ENCODE measurements at places on chromosomes 11 and 22.
A peak's percentile ranks its signal among the peaks of the same experiment; 100 is the strongest.

GRCh38 chr11:95147364-95147905, 57.8 kb downstream of the ENDOD1 start:
- no peak for DNase-seq

- no peak for DNase-seq
Observed at GRCh38 chr11:114063149-114063828, 3.8 kb downstream of the ZBTB16 start.

DNA sequence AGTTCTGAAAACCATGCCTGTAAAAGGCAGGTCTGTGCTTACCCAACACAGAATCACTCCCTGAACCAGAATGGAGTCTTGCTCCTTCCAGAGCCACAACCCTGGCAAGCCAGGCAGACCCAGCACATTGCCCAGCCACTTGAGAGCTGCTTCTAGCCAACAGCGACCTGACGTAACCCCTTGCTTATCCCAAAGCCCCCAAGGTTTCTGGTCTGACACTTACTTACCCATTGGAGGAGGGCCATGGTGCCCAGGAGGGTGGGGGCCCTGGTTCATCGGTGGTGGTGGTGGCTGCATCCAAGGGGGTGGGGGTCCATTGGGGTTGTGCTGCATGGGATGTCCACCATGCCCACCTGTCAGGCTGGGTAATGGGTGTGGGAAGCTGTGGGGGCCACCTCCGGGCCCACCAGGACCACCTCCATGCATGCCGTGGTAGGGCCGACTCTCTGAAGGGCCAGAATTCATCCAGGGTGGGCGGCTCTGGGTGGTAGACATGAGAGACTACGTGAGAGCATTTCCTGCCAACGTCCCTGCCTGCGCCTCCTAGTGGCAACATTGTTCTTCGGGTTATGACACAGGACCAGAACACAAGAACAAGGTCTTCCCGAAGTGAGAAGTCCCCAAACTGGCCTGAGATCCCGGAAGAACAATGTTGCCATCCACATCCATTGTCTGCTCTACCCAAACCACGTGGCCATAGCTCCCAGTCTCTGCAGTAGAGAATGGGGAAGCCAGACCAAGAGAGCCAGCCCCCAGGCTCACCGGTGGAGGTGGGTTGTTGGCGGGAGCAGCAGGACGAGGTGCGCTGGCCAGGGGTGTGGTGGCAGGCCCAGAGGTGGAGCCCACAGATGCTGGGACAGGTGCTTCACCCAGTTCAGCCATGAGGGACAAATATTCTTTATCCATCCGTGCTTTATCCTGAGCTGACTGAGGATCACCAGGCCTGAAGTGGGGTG, 7.8 kb upstream of the PYGM start:
- peak; percentile 50 for DNase-seq

GRCh38 chr11:77346906-77347603, 45.6 kb upstream of the GDPD4 start:
- DNase-seq, result no peak

- DNase-seq, result no peak
Observed at GRCh38 chr11:45275828-45276227, 10.3 kb downstream of the SYT13 start.

GRCh38 chr11:70854901-70855556, 397.3 kb downstream of the SHANK2 start:
- peak; percentile 92 for DNase-seq

DNA sequence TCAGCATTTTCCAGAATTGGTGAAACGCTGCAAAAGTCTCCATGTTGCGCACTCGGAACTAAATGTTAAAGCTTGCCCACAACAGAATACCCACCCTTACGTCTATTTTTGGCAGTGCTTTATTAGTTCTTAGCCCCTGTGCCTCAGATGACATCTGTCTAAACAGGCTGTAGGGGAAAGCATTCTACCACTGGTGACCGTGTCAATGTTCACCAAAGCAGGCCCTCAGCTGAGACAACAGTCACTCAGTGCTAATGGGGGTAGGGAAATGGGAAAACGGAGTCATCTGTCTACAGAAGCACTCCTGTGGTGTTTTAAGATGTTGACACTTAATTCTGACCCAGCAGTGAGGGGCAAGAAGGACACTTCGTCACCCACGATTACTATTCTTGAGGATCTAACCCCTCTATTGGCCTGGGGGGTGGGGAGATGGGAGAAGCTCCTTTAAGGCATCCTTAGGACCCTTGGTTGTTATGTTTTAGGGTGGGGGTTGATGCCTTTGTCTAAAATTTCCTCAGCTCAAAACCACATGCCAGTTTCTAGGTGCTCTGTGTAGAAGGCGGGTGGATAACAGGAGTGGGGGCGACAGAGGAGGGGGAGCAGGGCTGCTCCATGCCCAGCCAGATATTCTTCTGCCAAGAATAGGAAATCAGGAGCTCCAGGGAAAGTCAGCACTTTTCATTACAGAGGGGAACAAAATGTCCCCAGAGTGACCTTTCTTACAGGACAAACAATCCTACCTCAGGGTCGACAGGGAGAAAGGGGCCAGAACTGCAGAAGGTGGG, 15.6 kb upstream of the MFRP start:
- no peak for DNase-seq

DNA sequence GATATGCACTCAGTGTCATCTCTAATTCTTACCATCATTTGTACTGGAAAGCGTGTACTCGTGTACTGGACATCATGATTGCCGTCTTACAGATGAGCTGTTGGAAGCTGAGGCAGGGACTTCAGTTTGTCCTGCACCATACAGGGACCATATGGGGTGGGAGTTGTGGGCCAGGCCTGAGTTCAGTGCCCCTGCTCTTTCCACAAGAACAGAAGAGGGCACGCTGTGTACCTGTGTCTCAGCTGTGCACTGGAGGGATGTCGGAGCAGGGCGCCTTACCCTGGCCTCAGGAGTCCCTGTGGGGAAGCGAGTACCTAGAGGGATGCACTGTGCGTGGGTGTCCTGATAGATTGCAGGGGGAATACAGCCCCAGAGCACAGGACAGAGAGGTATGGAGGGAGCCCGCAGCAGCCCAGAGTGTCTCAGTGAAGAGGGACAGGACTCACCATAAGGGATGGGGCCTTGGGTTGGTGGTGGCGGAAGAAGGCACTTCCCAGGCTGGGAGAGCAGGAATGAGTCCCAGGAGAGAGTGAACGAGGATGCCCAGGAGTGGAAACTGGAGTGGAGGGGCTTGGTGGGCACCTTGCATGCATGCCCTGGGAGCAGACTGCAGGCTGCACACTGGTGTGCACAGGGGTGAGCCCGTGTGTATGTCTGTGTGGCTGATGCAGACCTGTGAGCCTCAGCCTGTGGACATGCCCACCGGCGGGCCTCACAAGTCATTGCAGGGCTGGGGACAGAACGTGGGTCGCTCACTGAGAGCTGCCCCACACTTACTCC, 329.7 kb downstream of the TBC1D22A start:
- DNase-seq, result no peak

- DNase-seq, result no peak
Observed at GRCh38 chr22:23272371-23272770, 92.1 kb downstream of the BCR start.

DNA sequence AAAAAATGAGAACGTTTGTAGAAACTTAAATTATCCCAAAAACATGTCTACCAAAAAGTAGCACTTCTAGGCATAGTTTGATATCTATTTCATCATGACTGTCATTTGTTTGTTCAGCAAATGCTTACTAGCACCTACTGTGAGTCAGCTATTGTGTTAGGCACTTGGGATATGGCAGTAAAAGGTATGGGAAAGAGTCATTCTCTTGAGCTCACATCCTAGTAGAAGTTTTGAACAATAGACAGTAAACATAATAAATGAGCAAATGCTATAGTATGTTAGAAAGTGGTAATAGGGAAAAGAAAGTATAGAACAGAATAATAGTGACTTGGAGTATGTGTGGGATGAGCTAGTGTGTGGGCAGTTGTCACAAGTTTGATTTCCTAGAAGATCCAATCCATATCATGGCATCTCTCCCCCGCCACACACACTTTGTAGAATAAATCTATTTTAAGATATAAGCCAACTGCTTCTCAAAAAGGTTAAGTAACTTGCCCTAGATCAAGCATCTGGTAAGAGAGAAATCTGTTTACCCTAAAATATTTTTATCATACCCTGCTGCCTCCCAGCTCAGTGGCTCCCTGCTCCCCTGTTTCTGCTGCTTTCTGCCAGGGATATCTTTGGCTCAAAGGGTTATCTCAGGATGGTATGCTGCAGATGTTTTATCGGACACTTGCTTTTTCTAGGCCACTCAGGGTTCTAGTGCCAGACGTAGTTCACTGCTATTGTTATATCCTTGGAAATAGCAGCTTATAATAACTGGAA, 129.7 kb downstream of the NCAM1 start:
- peak; percentile 32 for DNase-seq

DNA sequence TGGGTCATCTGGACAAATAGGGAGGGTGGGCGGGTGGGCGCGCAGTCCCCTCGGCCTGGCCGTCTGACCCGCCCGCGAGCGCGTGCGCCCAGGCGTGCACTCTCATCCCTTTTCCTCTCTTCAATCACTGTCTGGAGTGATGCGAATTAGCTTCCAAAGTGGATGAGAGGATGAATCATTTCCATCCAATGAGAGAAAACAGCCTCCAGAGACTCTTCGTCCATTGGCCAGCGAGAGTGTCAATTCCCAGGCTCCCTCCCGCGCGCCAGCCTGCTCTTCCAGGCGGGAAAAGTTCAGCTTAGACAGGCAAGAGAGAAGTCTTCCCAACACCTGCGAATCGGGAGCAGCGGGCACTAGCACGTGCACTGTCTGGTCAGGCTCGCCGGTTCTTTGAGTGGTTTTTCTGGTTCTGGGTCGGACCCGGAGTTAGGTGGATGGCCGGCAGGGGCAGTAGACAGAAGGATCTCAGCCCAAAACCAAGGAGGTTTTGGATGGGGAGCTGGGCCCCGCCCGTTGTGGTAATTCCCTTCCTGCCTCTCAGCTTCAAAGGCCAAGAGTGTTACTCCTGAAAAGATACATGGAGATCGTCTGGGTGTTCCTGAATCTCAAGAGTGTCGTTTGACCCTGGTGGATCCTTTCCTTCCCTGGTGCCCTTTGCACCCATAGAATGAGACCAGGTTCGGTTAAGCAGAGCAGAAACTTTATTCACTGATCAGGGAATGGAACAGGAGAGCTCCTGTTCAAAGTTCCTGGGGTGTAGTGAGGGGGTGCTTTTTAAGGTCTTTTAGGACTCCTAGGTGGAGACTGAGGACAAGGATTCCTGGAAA, 33.4 kb upstream of the GLYATL1 start:
- peak; percentile 89 for DNase-seq

DNA sequence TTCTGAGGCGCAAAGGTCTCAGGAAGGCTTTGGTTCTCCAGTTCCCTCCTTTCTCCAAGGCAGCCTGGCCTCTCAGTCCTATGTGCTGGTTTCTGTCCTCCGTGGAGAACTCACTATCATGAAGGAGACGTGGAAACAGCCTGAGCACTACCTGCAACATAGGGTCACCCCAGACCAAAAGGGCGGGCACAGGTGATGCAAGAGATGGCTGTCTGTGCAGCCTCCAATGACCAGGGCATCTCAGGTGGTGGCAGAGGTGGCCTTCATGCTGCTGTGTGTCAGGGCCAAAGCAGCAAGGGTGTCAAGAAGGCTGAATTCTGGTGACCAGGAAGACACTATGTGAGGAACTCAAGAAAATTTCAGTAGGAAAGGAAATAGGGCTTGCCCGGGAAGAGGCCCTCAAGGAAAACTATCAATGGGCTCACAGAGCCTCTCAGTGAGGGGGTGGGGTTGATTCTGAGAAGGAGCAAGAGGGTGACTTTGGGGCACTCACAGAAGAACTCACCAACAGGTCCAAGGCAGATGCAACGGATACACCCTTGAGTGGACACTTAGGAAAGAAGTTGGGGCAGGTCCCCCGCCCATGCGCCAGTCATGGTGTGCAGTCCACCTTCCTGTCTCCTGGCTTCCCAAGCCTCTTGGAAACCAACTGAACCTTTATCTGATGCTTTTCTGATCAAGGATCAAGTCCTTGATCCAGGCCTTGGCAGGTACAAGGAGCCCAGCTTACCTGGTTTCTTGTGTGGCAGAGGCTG, 212.3 kb upstream of the B3GAT1 start:
- no peak for DNase-seq

GRCh38 chr11:66328302-66329144, 7.7 kb downstream of the RIN1 start:
- DNase-seq, result peak; percentile 49

DNA sequence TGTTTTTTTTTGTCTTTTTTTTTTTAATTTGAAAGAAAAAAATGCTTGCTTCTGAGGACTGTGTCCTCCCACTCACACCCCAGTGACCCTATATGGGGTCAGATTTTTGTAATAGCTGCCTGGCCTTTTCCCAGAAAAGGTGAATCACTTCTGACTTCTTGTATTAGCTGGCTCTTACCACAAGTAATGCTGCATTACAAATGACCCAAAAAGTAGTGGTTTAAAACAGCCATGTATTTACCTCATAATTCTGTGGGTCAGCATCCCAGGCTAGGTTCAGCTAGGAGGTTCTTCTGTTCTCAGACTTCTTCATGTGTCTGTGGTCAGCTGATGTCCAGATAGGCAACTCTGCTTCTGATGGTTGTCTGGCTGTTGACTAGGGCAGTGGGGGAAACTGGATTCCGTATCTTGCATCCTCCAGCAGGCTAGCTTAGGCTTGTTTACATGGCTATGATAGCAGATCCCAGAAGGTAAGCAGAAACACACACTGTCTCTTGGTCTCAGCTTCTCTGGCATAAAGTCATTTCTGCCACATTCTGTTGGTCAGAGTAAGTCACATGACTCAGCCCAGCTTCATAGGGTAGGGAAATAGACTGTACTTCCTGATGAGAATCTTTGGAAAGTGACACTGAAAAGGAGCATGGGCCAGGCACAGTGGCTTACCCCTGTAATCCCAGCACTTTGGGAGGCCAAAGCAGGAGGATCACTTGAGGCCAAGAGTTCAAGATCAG, 19.5 kb downstream of the LHFPL7 start:
- no peak for DNase-seq

DNA sequence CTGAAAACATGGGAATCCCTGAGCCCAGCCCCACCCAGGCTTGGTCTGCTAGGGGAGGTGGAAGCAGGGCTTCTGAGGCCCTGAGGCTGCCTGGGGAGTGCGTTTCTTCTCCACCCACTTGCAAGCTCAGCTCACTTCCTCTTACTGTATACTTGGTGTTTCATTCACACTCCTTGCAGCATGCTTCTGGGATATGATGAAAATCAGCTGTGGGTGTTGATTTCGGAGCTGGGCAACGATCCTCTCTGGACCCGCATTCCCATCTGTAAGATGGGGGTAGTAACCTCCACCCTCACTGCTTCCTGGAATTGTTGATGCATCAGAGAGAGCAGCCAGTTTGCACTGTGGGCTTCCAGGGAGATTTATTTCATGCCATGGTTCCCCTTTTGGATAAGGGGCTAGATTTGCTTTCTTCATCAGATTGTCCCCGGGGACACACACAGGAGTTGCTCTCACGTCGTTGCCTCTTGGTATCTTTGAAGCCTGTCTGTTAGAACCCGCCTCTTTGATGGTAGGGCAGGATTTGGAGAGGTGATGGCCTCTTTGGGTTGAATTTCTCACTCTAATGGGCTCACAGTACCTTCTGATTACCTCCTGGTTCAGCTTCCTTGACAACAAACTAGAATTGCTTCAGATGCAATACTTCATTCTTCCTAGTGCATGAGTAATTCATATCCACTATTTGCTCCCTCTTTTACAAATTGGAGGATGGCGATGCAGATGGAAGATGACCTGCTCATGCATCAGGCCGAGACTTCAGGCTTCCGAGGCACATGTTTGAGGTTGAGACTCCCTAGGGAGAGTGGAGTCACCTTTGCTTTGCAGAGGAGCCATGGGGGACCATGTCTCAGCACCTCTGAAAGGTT, 40.4 kb downstream of the BCR start:
- no peak for DNase-seq

- no peak for DNase-seq
Observed at GRCh38 chr11:114082767-114083181, 23.3 kb downstream of the ZBTB16 start.

GRCh38 chr11:23263466-23263865, 403.2 kb upstream of the CCDC179 start:
- peak; percentile 83 for DNase-seq

- no peak for DNase-seq
Observed at GRCh38 chr11:57787920-57788702, 26.5 kb downstream of the CTNND1 start.

Measured in COR-L47 (cell line).